ENCODE measurements at places on chromosomes 2 and 18. TPM values are rescaled to one million over a fixed set of nuclear protein-coding genes. Genes with fewer than 3 reads are reported as not detected.

NAGK gene
- polyA plus RNA-seq: 199 TPM

FBXO36 gene
- polyA plus RNA-seq: 1.5 TPM

GKN2 gene
- 1.9 TPM for polyA plus RNA-seq

IL36A gene
- polyA plus RNA-seq: not detected

ADRA2B gene
- 0.26 TPM for polyA plus RNA-seq

Data from aorta (tissue), 5 donors.